Motor neuron (in vitro differentiated cells): ENCODE measurements at places on chromosomes 12 and 14. TPM values are rescaled to one million over a fixed set of nuclear protein-coding genes. Genes with fewer than 3 reads are reported as not detected.

GRCh38 chr14:47194055-47194454 lies 481.4 kb downstream of the MDGA2 start:
- peak; percentile 49 for ATAC-seq

DNA sequence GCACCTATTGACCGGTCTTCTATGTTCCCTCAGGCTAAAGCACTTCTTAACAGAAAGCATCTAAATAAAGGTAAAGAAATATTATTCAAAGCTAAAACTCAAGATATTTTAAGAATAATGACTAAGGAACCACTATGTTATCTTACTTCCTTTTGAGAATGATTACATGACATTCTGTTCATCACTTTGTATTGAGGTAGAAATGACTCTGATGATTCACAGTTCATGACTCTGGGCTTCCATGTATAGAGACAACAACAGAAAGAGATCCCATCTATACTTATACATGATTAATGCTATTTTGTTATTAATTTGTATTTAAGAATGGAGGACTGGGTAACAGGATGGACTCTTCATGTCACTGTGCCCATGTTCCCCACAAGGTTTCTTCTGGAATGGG lies 218.3 kb upstream of the OR4E1 start:
- no peak for ATAC-seq

FMNL3 gene
- 4.8 and 5.4 TPM in 2 replicates for total RNA-seq

DNA sequence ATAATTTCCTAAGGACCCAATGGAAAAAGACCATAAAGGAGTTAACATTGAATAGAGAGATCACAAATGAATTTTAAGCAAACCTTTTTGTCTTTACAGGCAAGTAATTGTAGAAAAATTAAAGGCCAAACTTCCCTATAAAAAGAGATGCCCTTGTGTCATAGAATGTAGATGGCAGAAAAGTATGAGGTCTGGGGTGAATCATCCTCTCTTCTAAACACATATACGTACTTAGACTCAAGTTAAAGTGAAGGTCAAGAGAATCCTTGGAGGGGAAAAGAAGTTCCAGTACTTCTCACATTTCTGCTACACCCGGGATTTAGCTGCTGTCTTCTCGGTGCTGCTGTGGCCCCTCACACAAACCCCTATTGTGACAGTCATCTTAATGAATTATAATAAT lies 116.2 kb upstream of the ARID2 start:
- no peak for ATAC-seq

DNA sequence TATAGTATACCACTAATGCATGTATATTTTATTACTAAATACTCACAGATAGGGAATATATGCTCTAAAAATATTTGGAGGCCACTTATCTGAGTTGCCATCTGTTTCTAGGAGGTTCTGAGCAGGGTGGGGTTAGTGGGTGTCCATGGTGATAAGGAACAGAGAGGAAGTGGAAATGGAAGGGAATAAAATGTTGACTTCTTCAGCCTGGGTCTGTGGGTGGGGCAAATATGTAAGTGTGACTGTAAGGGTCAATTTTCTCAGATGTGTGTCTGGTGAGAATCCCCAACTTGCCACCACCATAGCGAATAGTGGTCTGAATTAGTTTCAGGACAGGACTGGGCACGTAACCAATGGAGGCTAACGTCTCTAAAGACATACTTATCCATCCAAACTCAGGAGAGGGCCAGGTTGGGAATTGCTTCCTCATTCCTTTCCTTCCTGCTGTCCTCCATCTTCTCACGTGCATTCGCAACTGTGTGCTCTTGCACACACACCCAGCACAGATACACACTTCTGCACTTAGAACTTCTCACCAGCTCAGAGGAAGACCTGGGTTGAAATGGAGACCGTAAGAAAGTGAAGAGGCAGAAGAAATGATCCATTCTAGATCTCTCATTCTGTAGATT lies 54.2 kb upstream of the GZMB start:
- ATAC-seq: peak; percentile 22

DNA sequence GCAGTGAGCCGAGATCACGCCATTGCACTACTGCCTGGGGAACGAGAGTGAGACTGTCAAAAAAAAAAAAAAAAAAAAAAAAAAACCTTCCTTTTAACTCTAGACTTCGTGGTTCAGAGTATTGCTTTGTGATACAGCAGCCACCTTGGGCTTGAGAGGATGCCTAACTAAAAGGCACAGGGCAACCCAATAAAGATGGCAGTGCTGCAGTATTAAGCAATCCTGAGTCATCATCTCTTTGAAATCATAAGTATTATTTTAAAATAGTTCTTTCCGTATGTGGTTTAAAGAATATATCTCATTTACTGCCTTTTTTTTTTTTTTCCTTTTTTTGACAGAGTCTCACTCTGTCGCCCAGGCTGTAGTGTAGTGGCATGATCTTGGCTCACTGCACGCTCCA lies 116.1 kb downstream of the PLEKHA5 start:
- ATAC-seq: no peak

- ATAC-seq: no peak
These were observed 87.4 kb downstream of the GTF2A1 start for GRCh38 chr14:81133400-81133799.
